Right ventricle myocardium inferior (tissue), 1 donor: ENCODE measurements at places on chromosomes 11 and 22. TPM values are rescaled to one million over a fixed set of nuclear protein-coding genes. Genes with fewer than 3 reads are reported as not detected.

DNA sequence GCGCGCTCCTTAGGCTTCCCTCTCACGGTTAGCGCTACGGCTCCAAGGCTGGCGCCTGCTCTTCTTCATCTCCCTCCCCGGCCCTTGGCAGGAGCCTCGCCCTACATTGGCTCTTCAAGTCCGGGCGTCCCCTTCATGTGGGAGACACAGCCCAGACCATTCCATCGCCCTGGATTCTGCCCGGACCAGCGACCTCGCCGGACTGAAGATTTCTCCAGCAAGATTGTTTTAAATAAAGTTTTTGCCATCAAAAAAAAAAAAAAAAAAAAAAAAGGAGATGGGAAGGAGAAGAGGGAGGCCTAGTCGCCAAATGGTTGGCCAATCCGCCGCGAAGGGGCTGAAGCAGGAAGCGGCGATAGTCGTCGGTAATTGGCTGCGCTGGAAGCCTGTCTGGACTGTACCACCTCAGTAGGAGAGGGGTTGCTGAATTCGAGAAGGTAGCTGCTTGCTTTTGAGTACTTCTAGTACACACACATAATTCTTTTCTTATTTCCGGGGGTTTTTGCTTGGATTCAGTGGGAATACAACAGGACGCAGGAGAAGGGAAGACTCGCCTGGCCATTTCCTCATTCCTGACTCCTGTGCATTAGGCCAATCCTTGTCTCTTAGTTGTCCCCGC lies 688 bp upstream of the ZDHHC5 start:
- peak; percentile 98 for DNase-seq

DNA sequence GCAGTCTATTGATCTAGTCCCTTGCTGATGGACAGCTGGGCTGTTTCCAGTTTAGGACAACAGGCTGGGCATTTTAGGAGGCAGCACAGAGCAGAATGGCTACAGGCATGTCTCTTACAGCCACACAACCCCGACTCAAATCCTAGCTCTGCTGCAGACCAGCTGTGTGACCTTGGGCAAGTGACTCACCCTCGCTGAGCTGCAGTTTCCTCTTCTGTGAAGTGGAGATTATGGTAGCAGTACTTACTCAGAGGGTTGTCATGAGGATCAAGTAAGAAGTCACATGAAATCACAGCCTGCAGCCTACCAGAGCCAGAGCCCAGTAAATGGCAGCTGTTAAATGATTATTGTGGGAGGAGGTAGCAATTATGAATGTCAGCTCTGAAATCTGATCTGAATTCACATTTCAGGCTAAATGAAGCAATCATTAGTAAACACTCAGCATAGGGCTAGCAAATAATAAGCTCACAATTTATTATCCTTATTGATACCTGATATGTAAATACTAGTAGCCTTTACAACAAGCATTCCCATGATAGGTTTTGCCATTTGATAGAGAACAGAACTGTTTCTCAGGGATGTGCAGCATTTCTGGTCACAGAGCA lies 58.9 kb downstream of the MYEOV start:
- DNase-seq: no peak

DNA sequence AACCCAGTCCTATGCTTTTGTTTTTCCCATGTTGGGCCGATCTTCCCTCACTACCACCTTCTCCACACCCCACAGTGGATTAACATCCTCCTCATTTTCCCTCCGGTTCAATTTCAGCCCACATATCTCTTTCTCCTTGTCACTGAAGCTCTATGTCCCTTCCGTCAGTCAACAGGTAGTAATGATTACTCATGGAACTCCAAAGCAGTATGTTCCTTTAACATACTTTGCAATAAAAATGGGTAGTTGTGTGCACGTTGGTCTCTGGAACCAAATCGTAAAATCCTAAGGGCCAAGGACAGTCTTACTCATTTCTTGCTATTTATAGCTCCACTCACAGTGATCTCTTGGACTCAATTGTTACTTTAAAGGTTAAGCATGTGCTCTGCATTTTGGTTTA lies 20.2 kb downstream of the AMOTL1 start:
- no peak for DNase-seq

SCGB1C1 gene
- not detected for total RNA-seq

DNA sequence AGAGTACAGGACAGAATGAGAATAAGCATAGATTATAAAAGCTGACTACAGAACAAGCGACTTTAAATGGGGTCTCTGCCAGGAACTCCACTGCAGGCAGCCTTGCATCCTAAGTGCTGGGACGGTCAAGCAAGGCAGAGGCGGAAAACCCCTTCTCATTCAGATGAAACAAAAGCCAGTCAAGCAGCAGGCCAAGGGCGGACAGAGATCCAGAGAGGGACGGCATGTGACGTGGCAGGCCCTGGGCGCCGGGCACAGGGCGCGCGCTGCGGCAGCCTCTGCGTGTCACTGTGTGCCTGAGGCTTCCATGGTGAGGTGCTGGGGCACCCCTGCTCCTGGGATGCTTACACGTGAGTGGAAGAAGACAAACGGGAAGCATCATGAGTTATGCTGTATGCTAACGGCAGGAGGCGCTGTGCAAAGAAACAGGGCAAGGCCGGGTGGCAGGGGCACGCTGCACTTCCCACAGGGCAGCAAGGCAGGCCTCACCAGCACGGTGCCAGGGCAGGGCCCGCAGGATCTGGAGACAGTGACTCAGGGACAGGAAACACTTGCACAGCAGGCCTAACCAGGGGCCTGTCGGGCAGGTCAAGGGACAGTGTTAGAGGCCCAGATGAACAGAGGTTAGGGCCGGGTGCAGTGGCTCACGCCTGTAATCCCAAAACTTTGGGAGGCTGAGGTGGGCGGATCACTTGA lies 6.2 kb downstream of the TOLLIP start:
- no peak for DNase-seq
